ENCODE measurements at places on chromosomes 12 and 14.

DNA sequence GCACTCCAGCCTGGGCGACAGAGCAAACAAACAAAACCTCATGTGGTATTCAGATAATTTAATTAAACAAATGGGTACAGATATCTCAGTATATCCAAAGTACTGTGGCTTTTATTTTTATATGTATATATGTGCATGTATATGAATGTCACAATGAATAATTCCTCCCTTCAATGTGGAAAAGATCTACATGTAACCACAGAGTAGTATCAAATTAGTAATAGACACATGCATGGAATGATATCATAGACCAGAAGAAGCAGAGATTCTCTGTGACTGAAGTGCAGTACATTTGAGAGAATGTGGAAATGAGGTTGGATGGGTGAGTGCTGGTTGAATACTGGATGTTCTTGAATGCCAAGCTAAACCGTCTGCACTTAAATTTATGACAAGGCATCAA lies 222.9 kb downstream of the CPNE8 start:
- no peaks in the 10 kb centered on the region for H3K4me1 ChIP-seq
- no peak overlapping the region for H3K27ac ChIP-seq
- no peaks in the 10 kb centered on the region for H3K36me3 ChIP-seq
- H3K27me3 ChIP-seq = no peaks in the 10 kb centered on the region
- H3K4me3 ChIP-seq = no peak overlapping the region

- H3K27me3 ChIP-seq = peaks cover 3% of the 10 kb centered on the region
- H3K36me3 ChIP-seq = no peaks in the 10 kb centered on the region
- H3K4me3 ChIP-seq = no peak overlapping the region
- peaks cover 23% of the 10 kb centered on the region for H3K4me1 ChIP-seq
- DNase-seq = no peak
- no peak overlapping the region for H3K27ac ChIP-seq
These were observed 5.1 kb downstream of the IFI27 start for GRCh38 chr14:94115631-94116030.

DNA sequence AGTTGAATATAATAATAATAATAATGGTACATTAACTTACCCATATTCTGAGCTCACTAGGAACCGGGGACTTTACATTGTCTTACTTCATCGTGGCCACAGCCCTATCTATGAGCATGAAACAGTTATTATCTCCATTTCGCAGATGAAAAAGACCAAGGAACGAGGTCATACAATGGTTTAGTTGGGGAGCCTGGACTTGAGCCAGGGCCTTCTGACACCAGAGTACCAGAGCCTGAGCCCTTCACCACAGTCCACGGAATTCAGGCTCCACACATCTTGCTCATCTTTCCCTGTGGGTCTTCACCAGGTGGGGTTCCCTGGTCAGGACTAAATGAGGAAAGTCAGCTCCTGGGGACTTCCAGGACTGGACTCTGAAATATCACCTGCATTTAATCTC lies 31.3 kb upstream of the CMKLR1 start:
- H3K4me3 ChIP-seq = no peak overlapping the region
- H3K4me1 ChIP-seq = no peaks in the 10 kb centered on the region
- H3K27ac ChIP-seq = no peak overlapping the region
- H3K36me3 ChIP-seq = no peaks in the 10 kb centered on the region
- DNase-seq = no peak

DNA sequence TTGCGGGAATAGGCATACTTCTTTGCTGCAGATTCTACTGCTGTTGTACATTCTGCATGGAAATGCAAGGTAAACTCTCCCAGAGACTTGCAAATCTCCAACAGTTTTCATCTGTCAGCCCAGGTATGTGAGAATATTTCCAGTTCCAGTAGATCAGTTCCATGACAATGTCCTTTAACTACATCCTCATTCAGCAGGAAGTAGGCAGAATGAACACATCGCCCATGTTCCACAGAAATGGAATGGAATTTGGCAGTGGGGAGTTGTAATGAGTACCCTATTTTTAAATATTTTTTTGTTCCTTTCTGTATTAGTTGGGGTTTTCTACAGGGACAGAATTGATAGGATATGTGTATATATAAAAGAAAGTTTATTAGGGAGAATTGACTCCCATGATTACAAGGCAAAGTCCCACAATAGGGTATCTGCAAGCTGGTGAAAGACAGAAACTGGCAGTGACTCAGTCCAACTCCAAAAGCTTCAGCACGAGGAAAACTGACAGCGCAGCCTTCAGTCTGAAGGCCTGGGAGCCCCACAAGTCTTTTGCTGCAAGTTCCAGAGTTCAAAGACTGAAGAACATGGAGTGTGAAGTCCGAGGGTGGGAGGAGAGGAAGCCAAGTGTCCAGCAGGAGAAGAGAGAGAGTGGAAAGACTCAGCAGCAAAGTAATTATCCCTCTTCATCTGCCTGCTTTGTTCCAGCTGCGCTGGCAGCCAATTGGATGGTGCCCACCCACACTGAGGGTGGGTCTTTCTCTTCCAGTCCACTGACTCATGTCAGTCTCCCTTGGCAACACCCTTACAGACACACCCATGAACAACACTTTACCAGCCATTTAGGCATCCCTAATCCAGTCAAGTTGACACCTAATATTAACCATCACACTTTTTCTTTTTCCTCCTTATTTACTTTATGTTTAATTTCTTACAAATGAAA lies 110.4 kb upstream of the SCAF11 start:
- DNase-seq = no peak
- H3K4me3 ChIP-seq = no peak overlapping the region
- peaks cover 15% of the 10 kb centered on the region for H3K27me3 ChIP-seq
- no peak overlapping the region for H3K27ac ChIP-seq

DNA sequence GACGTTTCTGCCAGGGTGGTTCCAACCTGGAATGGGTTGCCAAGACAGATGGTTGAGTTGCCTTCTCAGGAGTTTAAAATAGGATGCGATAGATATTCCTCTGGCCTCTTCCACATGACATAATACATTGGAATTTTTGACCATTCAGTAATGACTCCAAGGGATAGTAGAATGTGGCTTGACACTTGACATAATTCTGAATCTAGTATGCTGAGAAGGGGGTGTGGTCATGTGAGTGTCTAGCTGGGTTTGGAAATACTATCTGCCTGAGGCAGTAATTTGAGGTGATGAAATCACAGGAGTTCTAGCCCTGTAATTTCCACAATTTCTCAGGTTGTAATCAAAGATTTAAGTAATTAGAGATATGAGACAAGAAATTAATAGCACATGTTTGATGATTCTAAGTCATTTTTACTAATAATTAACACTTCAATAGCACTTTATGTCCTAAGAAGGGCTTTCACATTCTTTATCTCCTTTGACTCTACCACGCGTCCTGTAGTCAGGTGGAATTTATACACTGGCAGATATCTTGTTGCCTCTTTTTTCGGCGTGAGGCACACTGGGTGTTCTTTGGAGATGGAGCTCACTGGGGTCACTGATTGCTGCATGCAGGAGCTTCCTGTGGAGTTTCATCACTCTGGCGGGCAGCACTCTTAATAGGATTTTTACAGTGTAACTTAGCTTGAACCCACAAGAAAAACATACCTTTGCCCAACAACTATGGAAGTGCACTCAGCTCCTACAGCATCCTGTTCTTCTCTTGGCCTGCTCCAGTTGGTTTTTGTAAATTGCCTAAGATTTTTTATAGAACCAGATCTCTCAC lies 3.2 kb upstream of the AMIGO2 start:
- no peaks in the 10 kb centered on the region for H3K27me3 ChIP-seq
- no peak for DNase-seq
- H3K27ac ChIP-seq = peak overlapping the region; percentile 7
- H3K4me3 ChIP-seq = peak overlapping the region; percentile 23
- H3K36me3 ChIP-seq = peaks cover 23% of the 10 kb centered on the region

Measured in activated CD4-positive, alpha-beta T cell treated with anti-CD3 and anti-CD28 coated beads, Interleukin-2, amount 10 ng/mL, durations not matched to agents 24 days and 14 days (primary cell).